ENCODE measurements at places on chromosomes 1 and 21. TPM values are rescaled to one million over a fixed set of nuclear protein-coding genes. Genes with fewer than 3 reads are reported as not detected.

DNA sequence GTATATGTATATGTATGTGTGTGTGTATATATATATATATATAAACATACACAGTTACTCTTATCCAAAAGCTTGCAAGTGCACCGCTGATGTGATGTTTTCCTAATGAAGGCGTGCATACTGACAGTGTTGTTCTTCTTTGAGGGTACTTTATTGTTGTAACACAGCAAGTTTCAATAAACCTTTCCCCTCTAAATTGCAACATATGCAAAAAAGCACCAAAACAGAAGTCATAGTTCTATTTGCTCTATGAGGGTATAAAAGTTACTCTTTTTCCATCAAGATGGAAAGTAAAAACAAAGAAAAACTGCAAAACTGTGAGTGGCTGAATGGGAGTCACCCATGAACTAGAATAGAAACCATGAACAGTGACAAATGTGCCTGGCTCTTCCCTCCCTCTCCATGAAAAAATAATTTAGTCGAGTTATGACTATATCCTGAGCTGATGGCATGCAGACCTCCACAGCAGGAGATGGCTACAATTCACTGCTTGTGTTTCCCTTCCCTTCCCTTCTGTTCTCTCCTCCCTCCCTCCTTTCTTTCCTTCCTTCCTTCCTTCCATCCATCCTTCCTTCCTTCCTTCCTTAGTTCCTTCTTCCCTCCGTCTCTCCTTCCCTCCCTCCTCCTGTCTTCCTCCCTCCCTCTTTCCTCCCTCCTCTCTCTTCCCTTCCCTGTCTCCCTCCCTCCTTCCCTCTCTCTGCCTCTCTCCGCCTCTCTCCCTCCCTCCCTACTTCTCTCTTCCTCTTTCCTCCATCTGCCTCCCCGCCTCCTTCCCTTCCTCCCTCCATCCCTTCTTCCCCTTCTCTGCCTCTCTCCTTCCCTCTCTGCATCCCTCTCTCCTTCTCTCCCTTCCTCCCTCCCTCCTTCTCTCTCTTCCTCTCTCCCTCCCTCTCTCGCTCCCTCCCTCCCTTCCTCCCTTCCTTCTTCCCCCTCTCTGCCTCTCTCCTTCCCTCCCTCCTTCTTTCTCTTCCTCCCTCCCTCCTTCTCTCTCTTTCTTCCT lies 220.7 kb upstream of the POU3F1 start:
- no peak for DNase-seq

The RASAL2 gene
- total RNA-seq: not detected

DNA sequence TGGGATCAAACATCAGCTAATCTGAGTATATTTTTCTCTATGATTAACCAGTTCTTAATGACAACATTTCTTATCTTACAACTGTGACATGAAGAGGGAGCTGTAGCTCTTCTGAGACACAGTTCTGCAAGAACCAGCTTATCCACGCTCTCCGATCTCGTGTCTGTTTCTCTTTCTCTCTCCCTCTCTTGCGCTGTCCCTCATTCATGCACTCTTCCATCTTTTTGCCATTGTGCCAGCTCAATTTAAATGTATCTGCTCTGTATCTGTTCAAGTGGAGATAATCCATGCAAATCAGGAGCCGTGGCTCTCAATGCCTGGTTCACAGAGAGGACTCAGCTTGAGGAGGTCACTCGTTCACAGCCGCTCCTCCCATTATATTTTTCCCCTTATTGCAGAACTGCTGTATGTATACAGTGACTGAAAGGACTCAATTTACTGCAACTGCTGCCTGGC lies 494.7 kb upstream of the ADGRL2 start:
- DNase-seq: no peak

GRCh38 chr1:19828546-19828945 lies 13.5 kb upstream of the RNF186 start:
- DNase-seq: no peak

The OLIG1 gene
- total RNA-seq: not detected

- no peak for DNase-seq
Measured at GRCh38 chr21:14236180-14236579, 20.2 kb downstream of the RBM11 start.

The MYCBP gene
- total RNA-seq: 2.0 TPM

GRCh38 chr1:195328102-195328501 lies 1280.1 kb downstream of the KCNT2 start:
- no peak for DNase-seq

DNA sequence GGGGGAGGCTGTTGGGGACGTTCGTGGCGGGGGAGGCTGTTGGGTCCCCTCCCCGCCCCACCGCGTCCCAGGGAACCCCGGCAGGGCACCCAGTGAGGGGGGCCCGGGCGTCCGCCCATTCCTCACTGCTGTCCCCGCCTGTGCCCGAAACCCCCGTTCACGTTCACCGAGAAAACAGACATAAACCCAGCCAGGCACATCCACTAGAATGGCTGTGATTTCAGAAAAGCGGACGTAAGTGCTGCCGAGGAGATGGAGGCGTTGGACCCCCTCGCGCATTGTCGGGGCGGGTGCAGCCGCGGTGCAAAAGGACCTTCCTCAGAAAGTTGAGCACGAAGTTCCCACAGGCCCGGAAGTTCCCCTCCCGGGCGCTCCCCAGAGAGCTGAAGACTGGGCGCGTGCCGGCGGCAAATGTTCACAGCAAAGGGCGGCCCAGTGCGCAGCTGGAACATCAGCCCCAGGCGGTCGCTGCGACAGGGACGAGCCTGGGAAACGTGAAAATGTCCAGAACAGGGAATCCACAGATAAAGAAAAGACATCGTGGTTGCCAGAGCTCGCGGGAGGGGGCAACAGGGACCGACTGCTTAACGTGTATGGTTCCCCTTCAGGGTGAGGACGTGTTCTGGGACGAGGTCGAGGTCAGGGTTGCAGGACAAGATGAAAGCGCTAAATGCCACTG lies 18.5 kb upstream of the SAMD11 start:
- no peak for DNase-seq

GRCh38 chr1:19349999-19350398 lies 37.9 kb downstream of the SLC66A1 start:
- DNase-seq: no peak

- no peak for DNase-seq
Measured at GRCh38 chr1:207058878-207059867, 6.1 kb downstream of the PFKFB2 start.

DNA sequence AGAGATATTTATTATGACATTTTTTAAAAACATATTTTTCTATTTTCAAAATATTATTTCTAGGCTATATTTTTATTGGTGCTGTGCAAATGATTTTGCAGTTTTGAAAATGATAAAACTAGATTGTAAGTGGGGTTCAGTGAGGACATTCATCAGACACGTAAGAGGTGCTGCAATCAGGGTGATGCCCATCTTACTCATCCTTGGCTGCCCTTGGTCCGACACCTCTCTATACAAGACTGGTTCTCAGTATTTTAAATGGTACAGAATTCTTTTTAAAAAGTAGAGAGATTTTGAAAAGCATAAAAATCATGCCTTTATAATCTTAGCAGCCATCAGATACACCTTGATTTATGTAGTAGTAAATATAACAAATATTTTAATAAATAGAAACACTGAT lies 24.0 kb downstream of the HENMT1 start:
- DNase-seq: no peak

DNA sequence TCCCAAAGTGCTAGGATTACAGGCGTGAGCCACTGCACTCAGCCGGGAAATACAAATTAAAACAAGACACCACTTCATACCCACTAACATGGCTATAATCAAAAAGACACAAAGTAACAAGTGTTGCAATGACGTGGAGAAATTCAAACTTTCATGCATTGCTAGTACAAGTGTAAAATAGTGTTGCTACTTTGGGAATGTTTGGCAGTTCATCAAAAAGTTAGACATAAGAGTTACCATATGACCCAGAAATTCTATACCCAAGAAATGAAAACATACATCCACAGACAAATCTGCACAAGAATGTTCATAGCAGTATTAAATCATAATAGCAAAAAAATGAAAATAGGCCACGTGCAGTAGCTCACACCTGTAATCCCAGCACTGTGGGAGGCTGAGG lies 16.4 kb downstream of the FOXJ3 start:
- DNase-seq: no peak

The TTLL10 gene
- total RNA-seq: not detected

The G0S2 gene
- 1.4 TPM for total RNA-seq

DNA sequence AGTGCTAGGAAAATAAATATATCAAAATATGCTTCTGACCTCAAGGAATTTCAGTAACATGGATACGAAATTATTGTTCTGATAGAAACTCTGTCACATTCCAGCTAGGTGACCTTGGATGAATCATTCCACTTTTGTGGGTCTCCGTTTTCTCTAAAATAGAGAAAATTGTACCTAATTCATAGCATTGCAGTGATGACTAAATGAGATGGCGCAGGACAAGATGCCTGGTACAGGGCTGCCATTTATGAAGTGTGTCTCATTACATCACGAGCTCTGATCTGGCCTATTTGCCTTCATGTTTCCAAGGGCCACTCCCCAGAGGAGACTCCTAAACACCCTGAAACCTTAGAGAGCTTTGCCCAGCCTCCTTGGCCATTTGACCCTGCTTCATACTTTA lies 480.0 kb upstream of the USP24 start:
- no peak for DNase-seq

DNA sequence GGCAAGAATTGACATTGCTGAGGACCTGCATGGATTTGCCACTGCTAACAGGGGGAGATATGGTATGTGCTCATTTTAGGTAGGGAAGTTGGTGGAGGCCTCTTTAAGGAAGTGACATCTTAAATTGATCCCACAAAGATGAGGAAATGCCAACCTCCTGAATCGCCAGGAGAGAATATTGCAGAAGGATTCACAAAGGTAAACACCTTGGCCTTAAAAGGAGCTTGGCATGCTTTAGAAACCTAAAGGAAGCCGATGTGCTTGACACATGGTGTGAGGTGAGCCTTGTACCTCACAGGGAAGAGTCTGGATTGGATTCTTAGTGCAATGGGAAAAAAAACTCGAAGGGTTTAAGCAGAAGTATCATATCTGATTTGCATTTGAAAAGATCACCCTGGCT lies 470.5 kb upstream of the DAB1 start:
- no peak for DNase-seq

The GRIK1 gene
- total RNA-seq: not detected

The ESPN gene
- 2.7 TPM for total RNA-seq

The ZC3H12A gene
- 205 TPM for total RNA-seq

The OR2L13 gene
- total RNA-seq: not detected

The HEYL gene
- not detected for total RNA-seq

DNA sequence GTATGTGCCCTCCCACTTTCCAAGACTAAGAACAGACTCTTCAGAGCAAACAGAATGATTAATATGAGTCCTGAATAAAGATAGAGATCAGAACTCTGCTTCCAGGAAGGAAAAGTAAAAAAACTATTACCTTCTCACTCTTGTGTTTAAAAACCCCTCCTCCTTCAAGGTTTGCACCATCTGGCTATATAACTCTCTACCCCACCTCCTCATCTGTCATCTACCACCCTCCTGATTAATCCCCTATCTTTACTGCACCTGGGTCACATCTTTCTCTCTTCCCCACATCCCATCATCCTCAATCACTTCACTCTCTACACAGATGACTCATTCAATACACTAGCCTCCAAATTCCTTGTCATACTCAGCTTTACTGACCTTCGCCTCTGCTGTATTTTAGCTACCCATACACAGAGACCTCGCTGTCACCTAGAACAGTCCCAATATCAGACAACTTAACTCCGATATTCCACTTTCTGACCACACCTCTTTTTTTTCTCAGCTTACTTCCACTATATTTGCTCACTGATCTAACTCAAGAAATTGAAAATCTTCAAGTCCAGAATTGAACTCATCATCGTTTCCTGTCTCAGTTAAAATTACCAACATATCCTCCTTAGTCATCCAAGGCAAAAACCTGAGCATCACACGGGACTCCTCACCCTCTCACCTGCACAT lies 3.7 kb downstream of the SCMH1 start:
- no peak for DNase-seq

DNA sequence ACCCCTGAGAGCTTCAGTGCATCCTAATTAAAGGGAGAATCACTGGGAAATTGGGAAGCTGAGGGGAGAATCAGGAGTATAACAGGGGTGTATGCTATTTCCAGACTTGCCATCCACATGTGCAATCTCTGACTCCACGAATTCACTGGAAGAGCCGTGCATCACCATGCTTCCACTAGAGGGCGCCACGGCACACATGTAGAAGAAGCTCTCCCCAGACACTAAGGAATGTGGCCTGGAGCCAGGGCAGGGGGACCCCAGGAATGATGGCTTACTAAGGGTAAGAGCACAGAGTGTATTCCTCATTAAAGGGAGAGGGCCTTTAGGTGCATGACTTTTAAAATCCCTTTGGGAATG lies 81.5 kb downstream of the ABCA4 start:
- peak; percentile 30 for DNase-seq

Data from CD8-positive, alpha-beta T cell (primary cell).